Right lung (tissue), 10 donors: ENCODE measurements at places on chromosomes 2 and 18.

DNA sequence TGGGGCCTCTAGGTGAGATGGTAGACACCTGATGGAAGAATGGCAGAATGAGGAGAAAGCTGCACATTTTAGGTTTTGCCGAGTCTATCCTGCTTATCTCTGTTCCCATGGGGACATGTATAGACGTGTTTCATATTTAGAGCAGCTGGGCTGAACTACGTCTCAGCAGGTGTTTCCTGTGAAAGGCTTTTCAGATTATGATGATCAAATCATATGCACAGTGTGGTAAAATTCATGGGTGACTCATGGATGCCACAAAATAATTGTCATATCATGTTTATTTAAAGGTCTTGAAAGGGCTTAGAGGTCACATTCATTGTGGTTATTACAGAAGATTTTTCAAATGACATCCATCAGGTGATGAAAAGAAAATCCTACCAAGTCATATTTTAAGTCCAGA is 90.5 kb downstream of the ICOS start:
- DNase-seq, result no peak

- DNase-seq, result no peak
Measured at GRCh38 chr2:88809216-88809615, 117.7 kb downstream of the RPIA start.

- no peak for DNase-seq
Measured at GRCh38 chr2:98142106-98142791, 55.3 kb downstream of the VWA3B start.

- DNase-seq, result no peak
Measured at GRCh38 chr18:73520229-73520628, 627.4 kb downstream of the FBXO15 start.

DNA sequence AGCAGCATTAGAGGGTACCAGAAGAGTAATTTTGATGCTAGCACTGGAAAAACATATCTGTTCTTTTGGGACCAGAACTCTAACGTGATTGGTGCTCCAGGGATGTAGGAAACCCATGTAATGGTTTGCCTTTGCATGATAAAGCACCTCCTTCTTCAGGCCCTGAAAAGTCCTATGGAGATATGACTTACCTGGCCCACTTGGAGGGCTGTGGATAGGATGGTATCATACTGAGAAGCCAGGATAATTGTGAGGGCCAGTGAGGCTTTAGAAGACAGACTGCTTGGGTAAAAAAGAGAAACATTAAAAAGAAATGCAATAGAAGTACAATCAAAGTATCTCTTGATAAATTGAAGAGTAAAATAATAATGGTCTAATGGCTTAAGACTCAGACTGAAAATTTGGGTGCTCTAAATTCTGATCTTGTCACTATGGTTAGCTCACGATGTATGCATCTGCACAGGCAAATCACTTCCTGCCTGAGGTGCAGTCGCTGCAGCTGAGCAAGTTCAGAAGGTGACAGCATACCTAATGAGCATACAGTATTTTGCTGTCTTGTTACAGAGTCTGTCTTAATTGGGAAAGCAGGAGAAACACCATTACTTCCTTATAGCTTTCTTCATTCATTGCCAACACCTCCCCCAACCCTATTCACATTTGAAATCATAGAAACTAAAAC is 371.5 kb downstream of the NUP35 start:
- no peak for DNase-seq

DNA sequence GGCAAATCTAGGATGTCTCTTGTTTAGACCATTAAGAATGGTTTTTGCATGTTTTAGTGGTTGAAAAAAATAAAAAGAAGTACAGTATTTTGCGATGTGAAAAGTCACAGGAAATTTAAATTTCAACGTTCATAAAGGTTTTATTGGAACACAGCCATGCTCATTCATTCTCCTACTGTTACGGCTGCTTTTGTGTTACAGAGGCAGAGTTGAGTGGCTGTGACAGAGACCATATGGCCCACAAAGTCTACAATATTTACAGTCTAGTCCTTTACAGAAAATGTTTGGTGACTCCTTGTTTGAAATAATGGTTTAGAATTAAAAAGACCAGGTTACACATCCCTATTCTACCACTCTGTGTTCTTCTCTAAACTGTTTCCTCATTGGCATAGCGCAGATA is 48.1 kb downstream of the MYOM1 start:
- DNase-seq, result peak; percentile 55

DNA sequence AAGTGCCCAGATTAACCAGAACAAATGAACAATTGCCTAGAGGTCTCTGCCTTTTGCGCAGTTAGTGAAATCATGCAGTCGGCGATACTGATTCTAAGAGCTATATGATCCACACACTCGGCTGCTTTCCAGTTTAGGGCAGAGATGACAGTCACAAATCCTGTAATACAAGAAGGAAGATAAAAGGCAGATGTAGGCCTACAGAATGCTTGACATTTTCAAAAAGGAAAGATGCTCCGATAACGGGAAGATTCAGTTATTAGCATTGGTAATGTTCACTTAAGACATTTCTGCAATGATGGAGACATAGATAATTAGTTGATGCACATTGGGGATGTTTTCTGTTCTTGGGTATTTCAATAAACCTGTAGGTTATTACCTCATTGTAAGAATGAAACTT is 19.5 kb downstream of the NYAP2 start:
- DNase-seq, result no peak

DNA sequence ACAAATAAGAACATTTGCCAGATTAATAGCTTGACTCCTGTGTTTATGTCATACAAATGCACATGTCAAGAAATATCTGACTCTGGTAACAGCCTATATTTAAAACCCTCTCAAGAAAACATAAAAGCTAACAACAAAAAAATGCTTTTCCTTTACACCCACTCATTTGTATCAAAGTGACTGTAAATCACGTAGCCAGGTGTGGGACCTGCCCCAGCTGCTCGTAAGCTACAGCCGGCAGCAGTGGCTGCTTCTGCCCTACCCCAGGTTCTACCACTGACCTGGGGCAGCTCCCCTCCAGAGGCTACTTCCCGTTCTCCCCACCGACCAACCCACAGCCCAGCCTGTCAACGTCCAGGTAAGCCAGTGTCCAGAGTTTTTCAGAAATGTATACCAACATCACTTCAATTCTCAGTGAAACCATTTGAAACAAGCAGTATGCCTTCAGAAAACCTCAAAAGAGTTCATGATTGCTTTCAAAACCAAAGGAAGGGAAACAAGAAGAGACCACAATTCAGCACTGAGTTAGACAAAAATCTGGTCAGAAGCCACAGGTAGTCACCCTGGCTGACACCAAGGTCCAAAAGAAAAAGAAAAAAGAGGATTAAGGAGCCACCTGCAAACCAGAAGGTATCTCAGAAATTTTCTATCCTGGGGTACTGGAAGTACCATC is 40.4 kb downstream of the KIDINS220 start:
- DNase-seq, result no peak

DNA sequence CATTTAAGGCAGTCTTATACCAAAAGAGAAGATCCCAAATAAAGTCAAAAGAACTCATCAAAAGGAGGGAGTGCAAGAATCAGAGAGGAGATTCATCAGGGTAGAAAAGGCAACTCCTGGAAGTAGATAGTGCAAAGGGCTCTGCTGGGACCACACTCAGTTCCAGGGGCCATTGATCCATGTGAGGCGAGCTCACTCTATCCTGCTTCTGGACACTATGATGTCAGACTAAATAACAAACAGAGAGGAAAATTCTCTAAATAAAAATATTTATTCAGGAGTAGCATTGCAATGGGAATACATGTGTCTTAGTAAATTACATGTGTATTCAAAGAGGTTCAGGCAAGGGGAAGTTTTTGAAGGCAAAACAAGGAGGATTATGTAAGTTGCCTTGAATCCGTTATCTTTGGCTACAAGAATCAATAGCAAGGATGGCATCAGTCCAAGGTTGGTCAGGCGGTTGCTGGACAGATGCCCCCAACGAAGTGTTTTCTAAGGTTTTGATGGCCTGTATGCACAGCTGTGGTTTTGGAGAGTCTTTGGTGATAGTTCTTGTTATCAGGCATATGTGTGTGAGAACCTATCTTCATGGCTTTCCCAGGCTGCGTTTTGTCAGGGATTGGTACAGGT is 13.2 kb upstream of the SERPINB12 start:
- DNase-seq, result no peak

- DNase-seq, result no peak
Measured at GRCh38 chr18:75048776-75049454, 160.0 kb downstream of the PTGR3 start.

- no peak for DNase-seq
Measured at GRCh38 chr18:30684825-30685481, 357.6 kb downstream of the DSC3 start.

- DNase-seq, result peak; percentile 45
Measured at GRCh38 chr2:238290091-238290509, 1.7 kb upstream of the PER2 start.

- DNase-seq, result no peak
Measured at GRCh38 chr2:199388728-199389268, 68.9 kb downstream of the SATB2 start.

DNA sequence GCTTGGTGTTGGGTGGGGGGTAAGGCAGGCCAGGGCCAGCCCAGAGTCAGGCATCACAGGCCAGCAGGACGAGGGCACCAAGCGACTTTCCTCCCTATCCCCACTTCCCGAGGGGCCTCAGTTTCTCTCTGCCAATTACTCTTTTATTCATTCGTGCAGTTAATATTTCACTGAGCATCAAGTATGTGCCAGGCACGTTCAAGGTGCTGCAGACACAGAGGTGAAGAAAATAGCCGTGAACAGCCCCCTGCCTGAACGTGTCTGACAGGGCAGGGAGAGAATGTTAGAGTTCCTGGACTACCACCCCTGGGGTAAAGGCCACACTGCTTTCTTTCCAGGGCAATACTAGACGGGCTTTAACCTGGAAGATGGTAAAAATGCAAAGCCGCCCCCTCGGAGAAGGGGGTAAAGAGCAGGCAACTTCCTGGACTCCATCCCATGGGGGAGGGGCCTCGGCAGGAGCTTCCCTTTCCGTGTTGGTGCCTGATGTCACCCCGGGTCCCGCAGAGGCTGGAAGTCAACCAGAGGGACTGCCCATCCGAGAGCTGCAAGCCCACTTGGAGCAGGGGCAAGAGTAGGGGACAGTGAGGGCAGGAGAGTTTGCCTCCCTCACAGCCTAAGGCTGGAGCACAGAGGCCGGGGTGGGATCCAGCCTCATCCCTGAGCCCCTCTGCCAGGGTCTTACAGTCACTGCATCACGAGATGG is 47.1 kb downstream of the CENPO start:
- DNase-seq, result no peak

DNA sequence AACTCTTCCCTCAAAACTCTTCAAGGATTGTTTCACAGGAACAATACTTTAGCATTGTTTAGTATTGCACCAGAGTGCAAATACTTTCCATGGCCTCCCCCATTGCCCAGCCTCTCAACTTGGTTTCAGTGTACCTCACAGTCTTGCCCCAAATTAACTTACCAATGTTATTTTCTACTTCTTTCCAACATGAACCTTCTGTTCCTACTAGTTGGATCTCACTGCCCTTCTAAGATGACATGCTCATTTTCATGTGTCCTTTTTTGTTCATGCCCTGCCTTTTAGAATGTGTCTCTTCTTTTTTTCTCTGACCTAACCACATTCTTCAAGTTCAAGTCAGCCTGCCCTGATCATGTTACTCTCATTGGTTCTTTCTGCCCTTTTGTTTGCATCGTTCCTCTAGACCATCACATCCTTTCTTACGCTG is 4.1 kb downstream of the SPATS2L start:
- no peak for DNase-seq

- DNase-seq, result no peak
Measured at GRCh38 chr2:21331625-21332370, 208.0 kb downstream of the TDRD15 start.

DNA sequence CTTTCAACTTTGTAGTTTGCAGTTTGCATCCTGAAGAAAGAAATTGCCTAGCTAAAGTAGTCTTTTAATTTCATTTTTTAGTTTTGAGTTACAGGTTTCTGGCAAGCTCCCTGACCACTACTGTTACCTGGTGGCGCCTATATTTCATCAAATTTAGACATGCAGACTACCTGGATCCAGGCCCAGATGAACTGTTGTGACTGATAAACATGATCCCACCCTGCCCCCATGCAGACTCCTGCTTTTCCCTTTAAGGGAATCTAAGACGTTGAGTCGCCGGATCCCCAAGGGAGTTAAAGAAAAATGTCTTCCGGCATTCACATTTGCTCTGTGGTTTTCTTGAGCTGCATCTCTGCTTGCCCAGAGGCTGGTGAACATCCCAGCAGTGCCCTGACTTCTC is 22.2 kb downstream of the METAP1D start:
- no peak for DNase-seq

GRCh38 chr2:195044801-195045200 is 612.2 kb upstream of the SLC39A10 start:
- no peak for DNase-seq

DNA sequence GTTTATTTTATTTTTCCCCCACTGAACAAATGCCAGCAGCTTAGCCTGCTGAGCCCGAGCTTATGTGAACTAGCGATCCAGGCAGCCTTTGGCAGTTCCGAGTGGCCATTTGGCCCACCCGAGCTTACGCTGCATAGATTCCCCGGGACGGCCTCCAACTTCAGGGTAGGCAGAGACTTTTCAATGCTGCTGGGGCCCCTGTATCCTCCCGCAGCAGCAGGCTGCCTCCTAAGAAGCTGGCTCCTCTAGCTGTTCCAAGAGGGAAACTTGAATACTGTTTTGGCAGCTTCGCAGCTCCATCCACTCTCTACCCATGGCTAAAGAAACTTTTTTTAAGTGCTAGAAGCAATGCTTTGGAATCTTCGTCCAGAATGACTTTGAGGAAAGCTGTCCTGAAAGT is 295.2 kb downstream of the SS18 start:
- peak; percentile 29 for DNase-seq

GRCh38 chr2:128781585-128782385 is 463.1 kb upstream of the HS6ST1 start:
- DNase-seq, result no peak
